ENCODE measurements at places on chromosomes 7 and 10.

- no peak for DNase-seq
Observed at GRCh38 chr7:3356173-3356572, 55.1 kb downstream of the SDK1 start.

DNA sequence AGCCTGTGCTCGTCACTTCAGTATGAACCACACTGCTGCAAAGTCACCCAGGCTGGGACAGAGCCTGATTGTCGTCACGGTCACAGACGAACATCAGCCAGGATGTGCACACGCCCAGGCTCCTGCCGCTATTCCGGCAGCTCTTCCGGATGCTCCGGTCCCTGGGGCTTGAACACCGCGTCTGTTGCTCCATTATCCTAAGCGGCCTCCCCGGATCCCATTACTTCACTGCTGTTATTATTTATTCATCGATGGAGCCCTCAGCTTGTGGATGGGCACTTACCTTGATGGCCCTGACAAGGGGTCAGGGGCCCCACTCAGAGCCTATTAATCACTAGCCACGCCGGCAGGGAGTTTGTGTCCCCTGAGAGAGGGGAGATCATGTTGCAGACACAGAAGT lies 120.8 kb upstream of the PCBD1 start:
- no peak for DNase-seq

- DNase-seq, result no peak
Observed at GRCh38 chr10:44752451-44753441, 158.4 kb upstream of the TMEM72 start.

DNA sequence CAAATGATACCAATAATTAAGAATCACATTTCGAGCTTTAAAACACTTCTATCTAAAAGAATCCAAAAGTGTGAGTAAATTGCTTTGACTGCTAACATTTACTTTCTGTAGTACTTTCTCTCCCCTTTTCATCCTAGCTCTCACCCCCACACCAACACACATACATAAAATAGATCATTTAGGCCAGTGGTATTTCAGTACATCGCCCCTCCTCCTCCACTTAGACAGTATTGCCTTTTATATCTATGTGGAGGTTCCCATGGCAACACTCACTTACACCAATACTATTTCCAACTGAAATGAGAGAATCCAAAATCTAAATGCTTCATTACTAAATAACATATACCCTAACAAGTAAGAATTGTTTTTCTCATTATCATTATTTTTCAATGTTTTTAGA lies 58.9 kb downstream of the HIBADH start:
- no peak for DNase-seq

DNA sequence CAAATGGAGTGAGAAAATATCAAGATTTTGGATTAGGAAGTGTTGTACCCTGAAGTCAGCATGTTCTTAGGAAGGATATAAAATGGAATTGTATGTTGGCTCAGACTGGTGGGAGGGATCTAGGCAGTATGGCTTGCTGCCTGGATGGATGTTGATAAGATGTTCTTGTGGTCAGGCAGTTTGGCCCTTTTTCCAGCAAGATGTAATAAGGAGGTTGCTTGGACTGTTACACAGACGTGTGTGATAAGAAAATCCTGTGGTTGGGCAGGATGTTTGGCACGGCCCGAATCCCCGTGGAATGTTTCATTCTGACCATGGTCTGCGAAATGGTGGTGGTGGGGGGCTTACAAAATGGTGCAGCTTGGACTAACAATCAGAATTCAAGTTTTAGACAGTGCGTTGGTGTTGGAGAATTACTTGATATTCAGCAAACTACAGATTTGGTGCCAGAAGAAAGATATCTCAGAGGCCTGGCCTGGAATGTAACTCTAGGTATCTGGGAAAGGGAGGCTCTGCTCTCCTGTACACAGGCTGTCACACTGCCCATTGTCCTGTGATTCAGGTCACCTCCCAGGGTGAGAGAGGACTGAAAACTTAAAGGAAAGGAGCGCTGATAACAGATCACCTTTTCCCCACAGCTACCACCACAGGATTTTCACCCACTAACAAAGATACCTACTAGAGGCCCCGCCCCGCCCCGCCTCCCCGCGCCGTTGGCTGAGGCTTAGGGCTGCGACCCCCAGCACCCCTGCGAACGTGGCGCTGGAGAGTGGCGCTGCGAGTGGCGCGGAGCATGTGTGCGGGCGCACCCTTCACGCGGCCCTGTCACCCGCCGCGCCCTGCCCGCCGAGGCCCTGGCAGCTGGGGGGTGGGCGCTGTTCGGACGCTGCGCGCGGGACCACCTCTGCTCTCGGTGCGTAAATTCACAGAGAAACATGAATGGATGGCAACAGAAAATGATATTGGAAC lies 19.3 kb upstream of the ZNF680 start:
- no peak for DNase-seq

DNA sequence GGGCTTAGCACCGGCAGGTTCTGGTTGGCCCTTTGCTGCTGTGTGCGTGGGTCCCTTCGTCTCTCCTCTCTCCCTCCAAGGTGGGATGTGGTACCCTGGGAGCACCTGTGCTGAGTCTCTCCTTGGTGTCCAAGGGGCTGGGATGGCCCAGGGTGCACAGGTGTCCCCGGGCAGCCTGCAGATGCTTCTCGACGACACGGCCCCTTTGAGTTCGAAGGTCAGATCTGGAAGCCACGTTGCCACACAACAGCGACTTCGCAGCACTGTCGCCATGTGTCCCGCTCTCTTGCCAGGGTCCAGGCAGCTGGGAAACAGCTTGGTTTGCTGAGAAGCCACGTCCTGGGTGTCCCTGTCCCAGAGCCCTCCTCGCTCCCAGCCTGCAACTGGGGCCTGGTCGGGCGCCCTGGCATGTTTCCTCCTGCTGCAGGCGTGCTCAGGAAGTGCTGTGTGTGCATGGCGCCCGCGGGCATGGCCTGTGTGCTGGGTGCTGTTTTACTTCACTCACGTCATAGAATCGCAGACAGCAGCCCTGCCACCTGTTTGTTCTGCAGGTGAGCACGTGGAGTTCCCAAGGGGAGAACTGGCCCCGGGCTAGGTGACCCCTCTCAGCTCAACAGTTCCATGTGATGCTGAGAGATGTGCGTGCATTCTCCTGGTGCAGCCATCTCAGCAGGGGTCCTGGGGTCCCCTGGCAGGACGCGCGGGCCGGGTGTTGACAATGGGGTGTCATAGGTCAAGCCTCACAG lies 70.9 kb downstream of the DNAJB6 start:
- DNase-seq, result no peak

DNA sequence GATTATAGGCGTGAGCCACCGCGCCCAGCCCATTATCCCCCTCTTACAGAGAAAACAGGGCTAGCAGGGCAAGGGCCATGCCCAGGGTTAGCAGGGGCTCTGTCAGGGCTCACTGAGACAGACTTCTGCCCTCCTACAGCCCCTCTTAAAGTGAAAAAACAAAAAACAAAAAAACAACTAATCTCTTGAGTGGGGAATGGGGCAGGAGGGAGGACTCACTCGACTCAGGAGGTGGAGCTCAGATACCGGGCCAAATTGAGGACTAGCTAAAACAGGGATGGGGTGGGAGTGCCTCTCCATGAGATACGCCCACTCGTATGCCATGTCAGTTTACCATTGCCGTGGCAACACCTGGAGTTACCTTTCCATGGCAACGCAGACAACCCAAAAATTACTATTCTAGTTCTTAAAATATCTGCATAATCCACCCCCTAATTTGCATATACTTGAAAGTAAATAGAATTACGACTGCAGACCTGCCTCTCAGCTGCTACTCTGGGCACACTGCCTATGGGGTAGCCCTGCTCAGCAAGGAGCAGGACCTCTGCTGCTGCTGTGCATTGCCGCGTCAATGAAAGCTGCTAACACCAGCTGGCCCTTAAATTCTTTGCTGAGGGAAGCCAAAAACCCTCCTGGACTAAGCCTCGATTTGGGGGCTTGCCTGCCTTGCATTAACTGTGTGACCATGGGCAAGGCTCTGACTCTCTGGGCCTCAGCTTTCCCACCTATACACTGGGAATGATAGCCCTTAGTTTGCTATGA lies 13.4 kb downstream of the SSC4D start:
- no peak for DNase-seq

DNA sequence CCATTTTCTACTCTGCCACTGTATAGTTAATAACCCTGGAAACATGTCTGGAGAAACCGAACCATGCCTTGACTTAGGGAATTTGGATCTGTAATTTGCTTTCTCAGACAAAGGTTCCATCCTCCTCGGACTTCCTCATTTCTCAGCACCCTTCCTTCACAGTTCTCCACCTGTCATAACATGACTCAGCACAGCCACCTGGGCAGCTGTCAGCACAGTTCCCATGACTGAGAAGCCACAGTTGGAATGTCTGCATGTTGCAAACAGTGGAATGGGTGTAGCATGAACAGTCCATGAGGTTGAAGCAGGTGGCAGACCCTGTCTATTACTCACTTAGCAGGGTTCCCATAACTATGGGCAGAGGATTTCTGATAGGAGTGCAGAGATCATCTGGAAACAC lies 634 bp upstream of the OR9A4 start:
- DNase-seq, result no peak

- DNase-seq, result no peak
Observed at GRCh38 chr7:31767686-31768358, 80.8 kb downstream of the PPP1R17 start.

DNA sequence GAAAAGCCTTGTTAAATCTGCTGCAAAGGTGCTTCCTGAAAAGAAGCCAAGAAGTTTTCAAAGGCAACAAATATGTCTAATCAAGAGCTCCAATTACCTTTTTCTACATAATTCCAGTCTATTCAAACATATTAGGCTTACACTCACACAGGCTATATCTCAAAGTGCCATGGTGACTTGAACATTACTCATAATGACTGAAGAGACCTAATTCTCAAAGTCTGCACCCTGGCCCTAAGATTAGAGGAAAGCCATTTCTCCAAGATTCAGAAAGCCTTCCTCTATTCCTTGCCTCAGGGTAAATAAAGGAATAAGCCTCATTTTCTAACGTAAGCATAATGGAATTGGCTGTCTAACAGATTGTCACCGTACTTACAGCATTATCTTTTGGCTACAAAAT lies 78.3 kb upstream of the THSD7A start:
- no peak for DNase-seq

GRCh38 chr7:36852931-36853330 lies 128.6 kb upstream of the AOAH start:
- DNase-seq, result no peak

Measured in KG1 (cell line).